ENCODE measurements at places on chromosomes 7 and 10.

- DNase-seq, result peak; percentile 84
Observed at GRCh38 chr10:110495731-110496552, 1.8 kb upstream of the DUSP5 start.

DNA sequence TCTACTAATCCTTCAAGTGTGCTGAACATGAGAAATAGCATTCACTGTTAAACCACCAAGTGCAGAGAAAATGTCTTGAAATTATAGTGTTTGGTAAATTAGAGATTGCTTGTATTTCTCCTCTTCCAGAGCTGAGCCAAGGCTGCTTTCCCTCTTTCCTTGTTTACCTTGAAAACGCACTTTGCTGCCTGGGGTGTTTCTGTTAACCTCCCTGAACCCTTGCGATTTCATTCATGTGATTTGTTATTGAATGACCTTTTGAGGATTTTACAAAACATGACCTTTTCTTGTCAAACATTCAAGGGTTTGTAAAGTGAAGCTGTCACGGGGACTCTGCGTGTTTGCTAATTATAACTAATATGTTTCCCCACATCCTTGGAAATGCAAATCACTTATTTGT, 169.4 kb downstream of the LRMDA start:
- DNase-seq, result no peak

DNA sequence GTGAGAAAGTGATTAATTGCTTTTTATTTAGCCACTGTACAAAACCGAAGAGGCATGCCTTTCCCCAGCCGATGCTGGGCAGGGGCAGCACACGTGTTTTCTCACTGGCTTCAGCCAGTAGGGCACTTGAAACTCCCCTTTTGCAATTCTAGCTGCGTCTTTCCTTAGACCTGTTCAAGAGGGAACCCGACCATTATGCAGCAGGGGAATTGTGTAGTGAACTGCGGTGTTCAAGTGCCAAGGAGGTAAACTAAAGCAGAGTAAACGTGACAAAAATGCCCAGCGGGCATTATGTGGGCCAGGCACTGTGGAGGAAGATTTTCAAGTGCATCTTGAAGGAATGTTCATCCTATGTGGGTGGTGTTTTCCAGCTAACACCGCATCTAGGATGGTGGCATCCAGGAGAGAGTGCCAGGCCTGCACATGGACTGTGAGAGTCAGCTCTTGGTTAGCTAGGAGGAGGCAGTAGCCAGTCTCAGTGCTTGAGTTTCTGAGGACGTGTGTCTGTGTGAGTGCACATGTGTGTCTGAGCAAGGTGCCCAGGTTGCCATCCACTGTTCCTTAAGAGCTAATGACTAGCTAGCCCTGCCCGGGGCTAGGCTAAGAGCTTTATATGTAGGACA, 3.3 kb downstream of the WIPF3 start:
- DNase-seq, result no peak

DNA sequence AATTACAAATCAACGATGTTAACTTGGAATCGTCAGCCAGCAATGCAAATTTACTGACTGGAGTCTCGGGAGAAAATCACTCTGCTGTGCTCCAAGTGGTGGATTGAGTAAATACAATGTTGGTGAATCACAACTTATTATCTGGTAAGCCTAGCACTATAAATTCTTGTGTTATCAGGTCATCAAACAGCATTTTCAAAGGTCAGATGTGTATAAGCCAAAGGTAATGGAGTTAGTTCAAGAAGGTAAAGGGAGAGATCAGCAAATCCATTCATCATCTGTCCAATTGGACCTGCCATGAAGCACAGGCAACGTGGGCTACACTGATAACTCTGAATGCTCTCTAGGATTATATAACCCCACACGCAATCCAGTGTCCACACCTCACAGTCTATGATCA, 13.9 kb downstream of the CUBN start:
- DNase-seq, result peak; percentile 39

GRCh38 chr7:28052933-28053332, 127.7 kb downstream of the JAZF1 start:
- peak; percentile 45 for DNase-seq

DNA sequence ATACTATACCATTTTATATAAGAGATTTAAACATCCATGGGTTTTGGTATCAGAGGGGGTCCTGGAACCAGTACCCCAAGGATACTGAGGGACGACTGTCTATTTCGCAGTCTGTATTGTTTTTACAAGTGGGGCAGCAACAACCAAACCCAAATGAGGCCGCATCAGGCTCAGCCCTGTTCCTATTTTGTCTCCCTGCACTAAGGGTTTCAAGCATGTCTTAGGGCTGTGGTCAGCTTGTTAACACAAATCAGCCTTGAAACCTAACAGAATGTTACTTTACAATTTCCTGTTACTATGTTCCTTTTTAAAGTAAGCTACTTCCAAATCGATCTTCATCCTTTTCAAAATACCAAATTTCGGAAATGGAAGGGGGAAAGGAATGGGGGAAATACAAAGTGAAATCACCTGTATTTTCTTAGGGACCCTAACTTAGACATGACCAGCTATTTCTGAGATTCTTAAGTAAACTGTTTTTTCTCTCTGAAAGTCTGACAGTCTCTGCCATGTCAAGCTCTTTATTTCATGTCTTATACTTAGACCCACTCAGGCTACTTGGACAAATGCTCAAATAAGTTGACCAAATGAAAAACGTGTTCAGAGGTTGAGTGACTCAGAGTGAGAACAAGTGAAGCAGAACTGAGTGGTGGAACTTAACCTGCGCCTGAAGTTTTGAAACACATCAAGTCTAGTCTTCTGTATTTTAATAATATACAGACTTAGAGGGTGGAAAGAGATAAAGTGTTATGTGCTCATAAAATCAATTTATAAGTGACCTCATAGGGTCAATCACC, 75.8 kb downstream of the C1GALT1 start:
- no peak for DNase-seq

DNA sequence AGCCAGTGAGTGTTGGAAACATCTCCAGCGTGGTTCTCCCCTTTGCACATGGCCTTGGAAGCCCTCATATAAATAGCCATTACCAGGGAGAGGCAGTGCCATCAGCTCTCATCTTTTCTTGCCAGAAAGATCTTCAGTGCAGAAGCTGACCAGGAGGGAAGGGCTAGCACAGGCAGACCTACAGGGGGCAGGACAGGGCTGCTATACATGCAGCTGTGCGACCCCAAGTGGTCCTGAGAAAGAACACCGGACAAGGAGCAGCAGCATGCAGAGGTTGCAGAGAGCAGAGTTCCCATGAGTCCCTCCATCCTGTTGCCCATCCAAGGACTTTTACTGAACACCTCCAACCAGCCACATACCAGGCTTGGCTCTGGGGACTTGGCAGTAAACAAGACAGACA, 17.1 kb downstream of the GRID1 start:
- peak; percentile 72 for DNase-seq

DNA sequence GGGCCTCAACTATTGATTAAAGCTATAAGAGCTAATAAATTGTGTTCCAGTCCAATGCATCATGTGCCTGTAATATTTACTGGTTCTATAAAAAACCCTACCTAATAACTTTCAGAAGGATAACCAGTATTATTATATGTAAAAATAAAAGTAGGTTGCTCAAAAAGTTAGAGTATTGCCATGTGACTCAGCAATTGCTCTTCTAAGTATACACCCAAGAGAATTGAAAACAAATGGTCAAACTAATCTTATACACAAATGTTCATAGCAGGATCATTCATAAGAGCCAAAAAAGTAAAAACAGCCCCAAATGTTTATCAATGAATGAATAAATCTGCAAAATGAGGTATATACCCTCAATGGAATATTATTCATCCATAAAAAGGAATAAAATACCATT, 89.5 kb upstream of the TES start:
- no peak for DNase-seq

GRCh38 chr10:124245191-124245590, 151.8 kb upstream of the CHST15 start:
- no peak for DNase-seq

GRCh38 chr10:129758207-129759021, 205.7 kb downstream of the EBF3 start:
- no peak for DNase-seq

DNA sequence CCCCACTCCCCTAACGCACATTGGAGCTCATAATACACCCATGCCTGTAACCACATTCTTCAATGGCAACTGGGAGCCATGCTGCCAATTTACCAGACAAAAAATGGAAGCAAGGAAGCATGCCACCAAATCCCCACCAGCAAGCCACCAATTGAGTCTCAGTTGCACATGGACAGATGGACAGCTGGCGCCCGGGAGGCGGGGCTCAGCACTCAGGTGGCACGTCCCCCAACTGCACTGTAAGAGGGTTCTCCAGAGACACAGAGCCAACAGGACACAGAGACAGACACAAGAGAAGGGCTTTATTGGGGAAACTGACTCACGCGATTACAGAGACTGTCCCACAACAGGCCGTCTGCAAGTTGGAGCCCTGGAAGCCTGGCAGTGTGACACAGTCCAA, 2.5 kb downstream of the MAD1L1 start:
- peak; percentile 24 for DNase-seq

DNA sequence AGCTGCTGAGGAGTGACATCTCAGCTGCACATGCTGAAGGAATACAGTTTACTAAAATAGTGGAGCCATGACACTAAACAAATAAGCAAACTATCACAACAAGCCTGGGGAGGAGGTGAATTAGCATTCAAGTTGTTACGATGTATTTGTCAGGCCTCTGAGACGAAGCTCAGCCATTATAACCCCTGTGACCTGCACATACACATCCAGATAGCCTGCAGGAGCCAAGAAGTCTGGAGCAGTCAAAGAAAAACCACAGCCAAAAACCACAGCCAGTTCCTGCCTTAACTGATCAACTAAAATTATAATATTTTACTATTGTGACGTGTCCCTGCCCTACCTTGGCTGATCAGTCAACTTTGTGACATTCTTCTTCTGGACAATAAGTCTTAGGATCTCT, 68.6 kb downstream of the NSUN6 start:
- DNase-seq, result no peak

DNA sequence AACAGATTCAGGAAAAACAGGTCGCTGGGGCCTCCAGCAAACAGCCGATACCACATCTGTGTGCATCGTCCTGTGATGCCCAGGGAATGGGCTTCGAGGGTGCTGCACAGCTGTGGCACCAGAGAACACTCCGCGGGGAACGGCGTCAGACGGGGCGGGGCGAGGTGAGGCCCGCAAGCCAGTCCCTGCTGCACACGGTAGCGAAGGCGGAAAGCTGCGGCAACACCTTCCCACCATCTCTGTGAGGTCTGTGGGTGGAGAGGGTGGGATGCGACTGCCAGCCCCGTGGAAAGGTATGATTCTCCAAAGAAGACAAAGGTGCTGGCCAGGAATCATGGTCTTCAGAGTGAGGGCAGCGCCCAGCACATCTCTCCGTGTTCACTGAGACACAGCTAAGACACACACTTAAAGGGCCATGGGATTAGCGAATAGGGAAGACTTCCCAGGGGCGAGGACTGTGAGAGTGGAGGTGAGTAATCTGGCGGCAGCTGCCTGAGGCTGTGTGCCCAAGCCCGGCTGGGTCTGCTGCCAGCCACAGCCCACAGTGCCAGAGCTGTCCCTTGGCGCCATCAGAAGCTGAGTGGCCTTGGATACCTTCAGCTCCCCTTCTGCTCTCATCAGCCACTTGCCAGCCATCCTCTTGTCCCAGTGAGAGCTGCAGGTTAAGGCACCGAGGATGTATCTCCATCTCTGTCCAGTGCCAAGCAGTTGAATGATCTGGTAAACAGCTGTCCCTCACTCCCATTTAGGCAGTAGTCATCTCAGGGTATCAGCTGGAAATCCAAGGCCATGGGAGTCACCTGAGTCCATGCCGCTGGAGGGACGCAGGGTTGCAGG, 17.6 kb downstream of the PRKAG2 start:
- DNase-seq, result no peak

DNA sequence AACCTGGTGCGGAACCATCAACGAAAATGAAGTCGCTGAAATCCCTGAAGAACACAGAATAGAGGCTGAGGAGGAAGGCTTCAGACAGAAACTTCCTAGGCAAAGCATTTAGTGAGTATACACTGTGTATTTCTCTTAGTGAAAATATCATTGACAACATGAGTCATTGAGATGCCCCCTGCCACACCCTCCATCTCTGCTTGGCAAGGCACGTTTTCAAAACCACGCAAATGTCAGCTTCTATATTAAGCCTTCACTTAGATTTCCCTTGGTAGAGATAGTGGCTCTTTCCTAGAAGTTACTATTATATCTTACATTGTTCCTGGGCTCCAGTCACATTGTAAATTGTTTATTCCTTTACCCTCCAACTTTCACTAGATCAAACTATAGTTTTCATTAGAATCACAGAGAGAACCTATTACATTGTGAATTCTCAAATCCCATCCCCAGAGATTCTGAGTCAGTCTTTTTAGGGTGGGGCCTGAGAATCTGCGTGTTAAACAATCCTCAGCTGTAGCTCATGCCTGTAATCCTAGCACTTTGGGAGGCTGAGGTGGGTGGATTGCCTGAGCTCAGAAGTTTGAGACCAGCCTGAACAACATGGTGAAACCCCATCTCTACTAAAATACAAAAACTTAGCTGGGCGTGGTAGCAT, 4.6 kb upstream of the SKAP2 start:
- DNase-seq, result no peak

- peak; percentile 67 for DNase-seq
Observed at GRCh38 chr10:16384021-16384420, 52.8 kb upstream of the PTER start.

DNA sequence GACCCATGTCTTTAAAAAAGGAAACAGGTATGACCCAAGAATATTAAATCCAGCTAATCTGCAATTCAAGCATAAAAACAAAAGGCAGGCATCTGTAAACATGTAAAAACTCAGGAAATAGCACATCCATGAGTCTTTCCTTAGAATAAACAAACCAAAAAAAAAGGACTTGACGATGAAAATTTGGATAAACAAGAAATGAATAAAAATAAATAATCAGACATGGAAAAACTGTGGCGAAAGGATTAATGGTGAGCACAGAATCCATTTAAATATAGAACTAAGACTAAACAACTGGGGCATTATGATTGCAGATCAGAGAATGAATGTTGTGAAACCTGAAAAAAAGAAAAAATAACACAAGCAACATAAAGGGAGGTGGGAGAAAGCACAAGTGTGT, 170.1 kb downstream of the DOCK4 start:
- no peak for DNase-seq

DNA sequence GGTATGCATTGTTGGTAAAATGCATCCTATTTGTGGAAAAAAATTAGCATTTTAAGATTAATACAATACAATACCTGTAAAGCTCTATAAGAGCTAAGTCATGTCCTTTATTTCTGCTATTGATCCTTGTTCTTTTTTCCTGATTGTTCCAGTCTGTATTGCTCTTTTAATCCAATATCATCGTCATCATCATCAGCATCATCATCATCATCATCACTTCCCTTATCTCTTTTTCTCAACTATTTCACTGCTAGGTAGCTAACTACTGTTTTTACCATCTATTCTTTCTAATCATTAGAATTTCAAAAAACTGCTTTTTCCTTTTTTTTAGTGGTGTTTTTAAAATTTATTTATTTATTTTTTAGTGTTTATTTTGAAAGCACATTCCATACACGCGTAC, 71.2 kb downstream of the ABCC2 start:
- no peak for DNase-seq

DNA sequence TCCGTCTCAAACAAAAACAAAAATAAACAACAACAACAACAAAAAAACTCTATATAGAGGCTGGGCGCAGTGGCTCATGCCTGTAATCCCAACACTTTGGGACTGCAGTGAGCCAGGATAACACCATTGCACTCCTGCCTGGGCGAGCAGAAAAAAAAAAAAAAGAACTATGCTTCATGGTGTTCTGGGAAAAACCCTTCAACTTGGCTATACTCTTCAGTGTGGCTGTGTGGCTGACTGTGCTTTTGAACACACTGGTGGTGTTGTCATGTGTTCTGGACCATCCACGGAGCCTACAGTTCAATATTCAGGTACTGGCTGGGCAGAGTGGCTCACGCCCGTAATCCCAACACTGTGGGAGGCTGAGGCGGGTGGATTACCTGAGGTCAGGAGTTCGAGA, 26.5 kb downstream of the SNX8 start:
- DNase-seq, result no peak

Measured in NCI-H82 (cell line).